IgD-negative memory B cell (primary cell): ENCODE measurements at places on chromosomes 5 and 9. TPM values are rescaled to one million over a fixed set of nuclear protein-coding genes. Genes with fewer than 3 reads are reported as not detected.

CER1 gene
- not detected for polyA plus RNA-seq

PCDHA1 gene
- not detected for polyA plus RNA-seq

AGGF1 gene
- polyA plus RNA-seq, result 30.8 TPM

GAS1 gene
- polyA plus RNA-seq, result 0.26 TPM

ACOT12 gene
- not detected for polyA plus RNA-seq

TCF7 gene
- polyA plus RNA-seq, result 41.7 TPM

TPPP gene
- polyA plus RNA-seq, result not detected

EMB gene
- polyA plus RNA-seq, result 96.3 TPM

HBEGF gene
- polyA plus RNA-seq, result 0.83 TPM

NPR3 gene
- not detected for polyA plus RNA-seq

LHX3 gene
- polyA plus RNA-seq, result not detected

CCDC69 gene
- polyA plus RNA-seq, result 75.5 TPM

PCDHGA11 gene
- 0.15 TPM for polyA plus RNA-seq

TMEM203 gene
- 106 TPM for polyA plus RNA-seq

GABRA6 gene
- polyA plus RNA-seq, result not detected

DAP gene
- 105 TPM for polyA plus RNA-seq

GFI1B gene
- polyA plus RNA-seq, result 0.74 TPM

TERT gene
- polyA plus RNA-seq, result not detected

LECT2 gene
- not detected for polyA plus RNA-seq

TAF11L10 gene
- not detected for polyA plus RNA-seq

GOLPH3 gene
- 99.2 TPM for polyA plus RNA-seq

IFNA16 gene
- not detected for polyA plus RNA-seq

DAB2IP gene
- polyA plus RNA-seq, result not detected

CCL21 gene
- polyA plus RNA-seq, result not detected

IQGAP2 gene
- 8.0 TPM for polyA plus RNA-seq

TIMD4 gene
- not detected for polyA plus RNA-seq

SOX30 gene
- 0.81 TPM for polyA plus RNA-seq
